ENCODE measurements at places on chromosomes 3 and 15. TPM values are rescaled to one million over a fixed set of nuclear protein-coding genes. Genes with fewer than 3 reads are reported as not detected.

Gene TEX55
- not detected for total RNA-seq

Gene CFAP91
- total RNA-seq: 0.70 TPM

Gene SIDT1
- total RNA-seq: not detected

Gene CEMIP
- total RNA-seq: 0.53 TPM

Gene DUOXA1
- not detected for total RNA-seq

Gene CLDN1
- 63.1 TPM for total RNA-seq

Gene IL1RAP
- total RNA-seq: 12.5 TPM

GRCh38 chr3:47005212-47006144, 26.0 kb downstream of the NBEAL2 start:
- no peak for DNase-seq

GRCh38 chr15:70672081-70672480, 91.3 kb downstream of the UACA start:
- DNase-seq: no peak

DNA sequence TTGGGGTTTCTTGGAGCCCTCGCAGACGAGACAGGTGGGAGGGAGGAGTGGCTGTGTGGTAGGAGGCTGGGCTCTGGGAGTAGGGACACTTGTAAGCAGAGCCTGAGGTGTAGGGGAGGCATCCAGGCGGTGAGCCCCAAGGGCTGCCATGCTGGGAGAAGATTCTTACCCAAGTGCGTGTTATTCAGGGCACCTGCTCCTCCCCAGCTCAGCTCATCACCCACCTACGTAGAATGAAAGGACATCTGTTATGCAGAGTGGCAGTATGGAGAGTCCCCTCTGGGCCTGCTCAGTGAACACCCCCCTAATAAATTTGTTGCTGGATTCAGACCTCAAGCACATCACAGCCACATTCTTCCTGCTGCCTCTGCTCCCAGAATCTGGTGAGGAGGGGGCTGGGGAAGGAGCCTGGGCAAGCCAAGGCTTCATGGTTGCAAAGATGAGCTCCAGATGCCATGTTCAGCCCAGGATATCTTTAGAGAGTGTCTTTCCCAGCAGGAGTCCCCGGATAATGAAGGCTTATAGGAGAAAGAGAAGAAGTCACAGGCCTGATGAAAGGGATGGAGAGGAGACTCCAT, 261.8 kb downstream of the EPHB1 start:
- no peak for DNase-seq

DNA sequence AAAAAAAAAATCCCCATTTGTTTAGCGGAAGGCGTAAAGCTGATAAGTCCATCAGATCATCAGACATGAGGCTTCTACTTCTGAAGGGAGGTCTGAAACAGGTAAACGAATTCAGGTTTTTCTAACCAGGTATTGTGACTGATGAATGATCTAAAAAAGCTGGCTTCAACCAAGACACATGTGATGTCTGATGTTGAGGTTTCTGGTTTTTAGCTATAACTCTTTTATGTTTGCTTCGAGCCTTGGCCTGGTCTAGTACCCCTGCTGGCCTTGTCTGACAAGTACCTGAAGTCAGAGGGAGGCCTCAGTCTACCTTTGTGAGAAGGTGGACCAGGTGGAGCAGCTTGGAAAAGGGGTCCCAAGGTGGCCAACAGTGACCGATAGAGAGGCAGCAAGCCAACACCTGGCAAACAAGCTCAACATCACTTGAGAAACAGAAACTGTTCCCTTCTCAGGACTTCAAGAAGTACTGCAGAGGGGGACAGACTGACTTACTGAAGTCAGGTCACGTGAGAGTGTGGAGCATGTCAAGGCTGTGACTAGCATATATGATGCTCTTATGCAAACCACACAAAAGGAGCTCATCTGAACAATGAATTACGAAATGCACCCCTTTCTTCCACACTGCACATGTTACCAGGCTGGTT, 33.0 kb upstream of the CA12 start:
- DNase-seq: no peak

GRCh38 chr3:58260261-58260731, 22.7 kb downstream of the ABHD6 start:
- DNase-seq: no peak

DNA sequence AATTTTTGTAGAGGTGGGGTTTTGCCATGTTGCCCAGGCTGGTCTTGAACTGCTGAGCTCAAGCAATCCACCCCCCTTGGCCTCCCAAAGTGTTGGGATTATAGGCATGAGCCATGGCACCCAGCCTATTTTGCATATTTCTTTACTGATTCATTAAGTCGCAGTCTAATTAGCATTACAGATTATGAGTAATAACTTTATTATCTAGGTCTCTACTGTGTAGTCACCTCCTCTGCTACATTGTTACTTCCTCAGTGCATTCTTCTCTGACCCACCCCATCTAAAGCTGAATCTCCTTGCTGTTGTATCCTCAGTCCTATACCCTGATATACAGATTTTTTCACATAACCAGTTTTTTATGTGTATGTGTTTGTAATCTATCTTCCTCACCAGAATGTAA, 61.7 kb downstream of the TFDP2 start:
- no peak for DNase-seq

DNA sequence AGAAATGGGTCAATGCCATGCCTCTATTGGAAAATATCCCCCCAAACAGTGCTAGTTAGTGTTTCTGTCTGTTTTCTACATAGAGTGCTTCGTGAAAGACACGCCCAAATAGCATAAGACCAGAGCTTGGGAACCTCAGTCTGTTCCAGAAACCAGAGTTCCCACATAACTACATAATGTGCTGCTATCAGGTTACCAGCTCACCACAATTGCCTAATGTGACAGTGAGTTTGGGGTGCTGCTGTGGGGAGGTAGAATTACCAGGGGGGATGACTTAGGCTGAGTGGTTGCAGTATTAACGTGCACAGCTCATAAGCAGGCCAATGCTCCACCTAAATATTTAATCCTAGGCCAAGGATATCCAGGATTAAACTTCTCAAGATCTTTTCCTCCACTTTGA, 39.2 kb downstream of the DUT start:
- no peak for DNase-seq

- no peak for DNase-seq
Measured at GRCh38 chr3:481680-482079, 285.1 kb downstream of the CHL1 start.

DNA sequence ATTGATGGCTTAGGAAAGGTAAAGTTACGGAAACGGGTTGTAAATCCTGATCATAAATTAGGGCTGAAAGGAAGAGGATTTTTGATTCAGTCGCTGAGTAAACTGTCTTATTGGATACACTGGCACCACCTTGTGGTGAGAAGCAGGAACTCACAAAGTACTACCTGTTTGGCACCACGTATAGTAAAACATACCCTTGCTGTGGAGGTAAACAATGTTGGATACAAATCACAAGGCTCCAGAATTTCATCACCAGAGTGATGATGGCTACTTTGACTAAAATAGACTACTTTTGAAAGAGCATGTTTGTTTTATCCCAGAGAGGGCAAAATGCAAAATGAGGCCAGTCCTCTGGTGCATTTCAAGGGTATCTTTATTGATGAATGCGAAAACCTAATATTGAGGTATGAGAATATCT, 216.9 kb downstream of the IGSF11 start:
- peak; percentile 20 for DNase-seq

All from glomerular endothelial cell (primary cell).